ENCODE measurements at places on chromosomes 1 and 21. TPM values are rescaled to one million over a fixed set of nuclear protein-coding genes. Genes with fewer than 3 reads are reported as not detected.

- peak; percentile 63 for DNase-seq
Measured at GRCh38 chr1:110829955-110830553, 42.9 kb upstream of the CD53 start.

DNA sequence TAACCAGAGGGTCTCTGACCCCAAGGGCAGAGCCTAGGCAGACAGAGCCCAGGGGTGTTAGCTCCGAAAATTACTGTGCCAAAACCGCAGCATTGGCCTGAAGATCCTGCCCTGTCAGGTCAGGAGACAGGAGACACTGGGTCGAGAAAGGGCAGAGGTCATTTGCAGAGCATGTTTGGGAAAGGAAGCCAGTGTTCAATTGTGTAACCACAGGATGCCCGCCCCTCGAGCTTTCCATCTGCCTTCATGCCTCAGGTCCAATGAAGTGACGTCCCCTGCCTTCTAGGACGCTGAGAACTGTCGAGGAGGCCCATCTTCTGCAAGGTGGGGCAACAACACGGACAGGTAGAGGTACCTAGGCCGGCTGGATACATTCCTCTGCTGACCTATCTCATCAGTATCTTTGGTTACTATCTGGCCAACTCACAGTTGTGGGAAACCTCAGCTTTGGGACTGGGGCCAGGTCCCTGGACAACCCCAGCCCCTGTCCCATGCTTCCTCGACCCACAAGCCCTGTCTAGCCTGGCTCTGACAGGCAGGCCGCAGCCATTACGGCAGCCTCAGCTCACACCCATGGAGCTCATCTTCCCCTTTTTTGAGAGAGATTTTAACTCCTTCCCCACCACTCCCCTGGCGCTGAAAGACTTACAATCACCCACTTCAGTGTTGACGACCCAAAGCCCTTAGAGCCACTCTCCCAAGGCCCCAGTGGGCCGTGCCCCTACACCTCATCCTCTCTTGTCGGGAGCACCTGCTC lies 1.3 kb downstream of the ARL8A start:
- DNase-seq: peak; percentile 22

GRCh38 chr1:107963008-107963407 lies 2.0 kb downstream of the VAV3 start:
- no peak for DNase-seq

- DNase-seq: no peak
Measured at GRCh38 chr21:44729336-44730027, 18.1 kb upstream of the TSPEAR start.

GRCh38 chr21:15687208-15687607 lies 42.6 kb upstream of the USP25 start:
- DNase-seq: peak; percentile 32

PTGFR gene
- 7.8 TPM for total RNA-seq

DNASE2B gene
- total RNA-seq: not detected

- peak; percentile 21 for DNase-seq
Measured at GRCh38 chr1:81149649-81150325, 650.9 kb upstream of the ADGRL2 start.

ANXA9 gene
- 0.18 TPM for total RNA-seq

DNA sequence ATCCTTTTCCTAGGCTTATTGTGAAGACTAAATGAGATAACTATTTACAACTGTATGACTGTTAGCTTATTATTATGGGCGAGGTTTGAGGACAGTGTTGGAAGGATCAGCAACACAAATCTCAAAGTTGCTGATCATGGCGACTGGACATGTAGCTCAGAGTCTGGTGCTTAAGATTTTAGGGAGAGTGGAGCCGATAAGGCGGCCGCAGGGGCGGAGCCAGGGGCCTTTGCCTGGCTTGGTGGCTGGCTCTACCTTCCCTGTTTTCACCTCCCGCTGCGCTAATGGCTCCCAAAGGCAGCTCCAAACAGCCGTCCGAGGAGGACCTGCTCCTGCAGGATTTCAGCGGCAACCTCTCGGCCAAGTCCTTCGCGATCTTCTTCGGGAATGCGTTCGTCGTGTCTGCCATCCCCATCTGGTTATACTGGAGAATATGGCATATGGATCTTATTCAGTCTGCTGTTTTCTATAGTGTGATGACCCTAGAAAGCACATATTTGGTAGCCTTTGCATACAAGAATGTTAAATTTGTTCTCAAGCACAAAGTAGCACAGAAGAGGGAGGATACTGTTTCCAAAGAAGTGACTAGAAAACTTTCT lies 45.5 kb downstream of the GIPC2 start:
- no peak for DNase-seq

- DNase-seq: no peak
Measured at GRCh38 chr1:167130829-167131510, 37.1 kb downstream of the STYXL2 start.

GUCA2A gene
- not detected for total RNA-seq

DNA sequence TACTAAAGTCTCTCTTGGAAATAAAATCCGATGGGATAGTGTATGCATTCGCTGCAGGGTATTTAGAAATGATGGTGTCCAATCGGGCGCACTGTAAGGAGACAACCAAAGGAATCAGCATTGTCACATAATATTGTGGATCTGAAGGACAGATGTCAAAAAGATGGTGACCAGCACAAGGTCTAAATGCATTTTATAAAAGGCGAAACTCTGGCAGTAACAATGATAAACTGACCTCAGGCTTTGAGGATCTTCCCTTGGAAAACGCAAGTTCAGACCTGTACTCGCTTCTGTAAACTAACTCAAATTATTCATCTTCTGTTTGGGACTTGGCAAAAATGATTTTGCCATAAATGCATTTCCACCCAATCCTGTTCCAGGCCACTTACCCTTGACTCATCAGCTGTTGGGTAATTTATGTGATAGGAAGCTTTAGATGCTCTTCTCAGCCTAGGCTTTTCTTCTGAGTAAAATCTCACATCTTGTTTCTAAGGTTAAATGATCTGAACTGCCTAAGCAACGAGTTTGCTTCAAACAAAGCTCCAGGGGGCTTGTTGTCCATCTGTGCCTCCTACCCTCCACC lies 33.8 kb downstream of the STPG1 start:
- peak; percentile 77 for DNase-seq

C1orf141 gene
- total RNA-seq: not detected

DNA sequence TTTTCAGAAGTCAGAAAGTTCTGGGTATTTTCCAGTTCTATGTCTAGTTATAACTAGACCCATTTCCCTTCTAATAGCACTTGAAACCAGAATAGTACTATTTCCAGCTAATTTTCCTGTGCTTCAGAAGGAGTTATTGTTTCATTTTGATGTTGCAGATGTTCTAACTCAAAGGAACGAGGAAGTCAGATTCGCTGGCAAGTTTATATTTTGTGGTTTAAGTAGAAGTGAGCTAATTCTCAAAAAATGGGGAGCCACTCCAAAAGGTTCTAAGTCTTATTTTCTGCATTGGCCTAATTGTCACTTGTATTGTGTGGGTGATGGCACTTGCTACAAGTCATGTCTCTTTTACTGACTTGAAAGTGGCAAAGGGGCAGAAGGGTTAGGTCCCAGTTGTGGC lies 18.1 kb downstream of the CCDC185 start:
- DNase-seq: no peak

ATP1A4 gene
- 0.04 TPM for total RNA-seq

DNA sequence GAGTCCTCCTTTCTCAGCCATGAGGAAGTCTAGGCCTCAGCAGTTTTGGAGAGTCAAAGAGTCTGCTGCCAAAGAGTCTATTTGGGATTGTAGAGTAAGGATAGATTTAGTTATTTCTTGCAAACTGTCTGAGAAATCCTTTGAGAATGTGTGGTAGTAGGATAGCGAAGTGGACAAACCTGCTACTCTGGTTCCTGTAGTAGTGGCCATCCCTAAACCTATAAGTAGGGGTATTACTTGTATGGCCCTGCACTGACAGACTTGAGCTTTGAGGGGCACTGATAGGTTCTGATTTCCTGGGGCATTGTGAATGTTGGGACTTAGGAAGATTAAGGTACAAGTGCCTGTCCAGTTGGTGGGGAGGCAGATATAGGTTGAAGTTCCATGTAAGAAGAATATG lies 115.9 kb upstream of the SGIP1 start:
- no peak for DNase-seq

DNA sequence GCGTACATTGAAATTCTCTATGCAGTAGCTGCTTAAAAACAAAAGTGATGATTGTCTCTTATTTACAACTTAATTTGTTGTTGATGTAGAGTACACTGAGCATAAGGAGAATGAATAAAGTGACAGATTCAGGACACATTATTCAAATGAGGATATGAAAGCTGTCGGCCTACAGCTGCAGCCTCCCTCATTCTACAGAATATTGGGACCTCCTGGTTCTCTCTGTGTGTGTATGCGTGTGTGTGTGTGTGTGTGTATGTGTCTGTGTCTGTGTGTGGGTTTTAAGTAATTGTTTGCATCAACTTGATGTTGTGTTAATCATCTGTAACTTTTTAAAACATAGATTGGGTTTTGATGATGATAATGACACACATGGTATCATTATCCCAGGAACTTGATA lies 17.9 kb downstream of the PROX1 start:
- no peak for DNase-seq

DNA sequence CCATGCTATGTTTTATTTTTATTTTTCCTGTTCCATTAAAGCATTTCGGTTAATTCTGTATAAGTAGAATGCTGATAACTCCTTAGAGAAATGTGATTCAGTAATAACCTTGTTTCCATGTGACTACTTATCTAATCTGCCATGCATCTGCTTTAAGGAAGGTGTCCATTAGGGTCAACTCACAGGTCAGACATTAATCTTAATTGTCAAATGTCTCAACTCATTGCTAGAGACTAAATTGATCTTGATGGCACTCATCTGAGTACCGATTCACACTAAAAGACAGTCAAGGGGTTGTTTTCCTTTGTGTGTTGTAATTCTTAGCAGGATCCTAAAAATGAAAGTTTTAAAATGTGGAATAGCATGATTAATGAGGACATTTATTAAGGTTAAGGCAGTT lies 41.8 kb downstream of the ITSN1 start:
- no peak for DNase-seq
